Gastrocnemius medialis (tissue), 4 donors: ENCODE measurements at places on chromosomes 7 and 10.

- no peak for DNase-seq
Observed at GRCh38 chr7:143382791-143383641, 1.9 kb downstream of the ZYX start.

- no peak for DNase-seq
Observed at GRCh38 chr7:103504505-103505135, 58.6 kb upstream of the SLC26A5 start.

DNA sequence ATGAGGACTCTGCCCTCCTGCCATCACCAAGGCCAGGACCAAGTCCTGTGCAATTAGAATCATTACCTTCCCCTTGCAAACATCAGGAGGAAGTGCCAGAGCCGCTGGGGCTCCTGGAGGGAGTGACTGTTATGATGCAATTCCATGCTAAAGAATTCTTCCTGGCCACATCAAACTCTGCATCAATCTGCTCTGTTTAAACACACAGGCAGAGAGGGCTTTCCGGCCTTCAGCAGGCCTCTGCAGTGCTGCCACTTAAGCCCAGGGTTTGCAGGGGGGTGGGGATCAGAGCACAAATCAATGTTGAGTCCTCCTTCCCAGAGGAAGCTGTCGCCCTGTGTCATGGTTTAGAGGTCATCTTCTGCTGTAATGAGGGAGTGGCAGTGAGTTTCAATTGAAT lies 58.1 kb downstream of the CTBP2 start:
- DNase-seq: no peak

DNA sequence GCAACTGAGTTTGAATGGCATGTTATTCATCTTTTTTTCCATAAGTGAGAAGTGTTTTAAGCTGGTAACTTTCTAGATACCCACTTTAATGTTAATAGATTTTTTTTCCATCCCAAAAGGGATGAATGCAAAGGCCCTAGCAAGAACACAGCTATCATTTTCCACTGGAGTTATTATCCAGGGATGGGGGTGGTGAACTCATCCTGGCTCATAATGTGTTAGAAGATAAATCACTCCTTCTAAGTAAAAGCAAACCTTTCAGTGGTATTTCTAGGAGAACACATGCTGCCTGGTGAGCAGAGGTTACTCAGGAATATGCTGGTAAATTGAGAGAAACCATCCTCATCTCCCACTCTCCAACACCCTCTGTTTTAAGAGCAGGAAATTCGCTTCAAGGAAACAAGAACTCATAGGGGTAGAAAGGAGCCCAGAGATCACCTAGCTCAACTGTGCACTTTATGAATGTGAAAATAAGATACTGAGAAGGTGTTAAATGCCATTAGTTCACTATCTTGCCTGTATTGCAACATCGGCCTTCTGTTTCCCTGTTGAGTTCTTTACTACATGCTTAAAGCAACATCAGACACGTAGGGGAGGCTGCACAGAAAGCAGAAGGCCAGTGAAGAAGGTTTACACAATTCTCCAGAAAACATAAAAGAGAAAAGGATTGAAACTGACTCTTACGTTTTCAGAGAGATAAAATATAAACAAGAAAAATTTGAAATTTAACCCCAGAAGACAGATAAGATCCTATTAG lies 264.0 kb upstream of the PRKCQ start:
- DNase-seq: no peak

- no peak for DNase-seq
Observed at GRCh38 chr7:37173670-37174069, 275.0 kb downstream of the ELMO1 start.

DNA sequence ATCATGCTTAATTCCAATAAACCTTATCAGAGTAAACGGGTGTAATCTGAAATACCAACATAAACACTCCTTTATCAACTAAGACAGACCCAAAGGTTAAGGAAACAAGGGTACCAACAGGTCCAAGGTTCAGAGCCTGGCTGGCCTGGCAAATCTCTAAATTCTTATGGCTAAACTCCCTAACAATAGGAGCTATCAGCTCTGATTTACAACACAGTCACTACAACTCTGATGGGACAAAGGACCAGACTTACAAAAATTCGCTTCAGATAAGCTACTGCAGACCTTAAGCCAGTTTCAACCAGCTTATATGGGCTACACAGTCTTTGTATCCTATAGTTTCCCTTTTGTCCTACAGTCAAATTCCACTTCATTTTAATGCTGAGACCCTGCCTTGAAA lies 381.9 kb downstream of the ZWINT start:
- no peak for DNase-seq

GRCh38 chr10:108956149-108956548 lies 967.2 kb downstream of the XPNPEP1 start:
- no peak for DNase-seq

DNA sequence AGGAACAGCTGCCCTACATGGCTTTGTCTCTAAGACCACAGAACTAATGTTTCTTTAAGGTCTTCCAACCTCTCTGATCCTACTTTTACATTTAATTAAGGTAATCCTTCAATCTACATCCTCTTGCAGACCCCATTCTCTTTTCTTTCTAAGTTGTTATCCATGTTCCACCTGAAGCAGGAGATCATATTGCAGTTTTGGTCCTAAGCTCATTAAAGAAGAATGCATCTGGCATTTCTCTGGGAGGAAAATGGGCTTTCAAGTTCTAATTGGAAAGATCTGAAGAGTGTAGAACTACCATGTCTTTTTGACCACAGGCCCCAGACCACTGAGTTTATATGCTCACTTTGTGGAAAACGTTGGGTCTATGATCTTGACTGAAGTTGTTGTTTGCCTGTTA lies 111.2 kb downstream of the SEM1 start:
- DNase-seq: no peak

- DNase-seq: no peak
Observed at GRCh38 chr10:80646366-80646765, 108.7 kb downstream of the SH2D4B start.

DNA sequence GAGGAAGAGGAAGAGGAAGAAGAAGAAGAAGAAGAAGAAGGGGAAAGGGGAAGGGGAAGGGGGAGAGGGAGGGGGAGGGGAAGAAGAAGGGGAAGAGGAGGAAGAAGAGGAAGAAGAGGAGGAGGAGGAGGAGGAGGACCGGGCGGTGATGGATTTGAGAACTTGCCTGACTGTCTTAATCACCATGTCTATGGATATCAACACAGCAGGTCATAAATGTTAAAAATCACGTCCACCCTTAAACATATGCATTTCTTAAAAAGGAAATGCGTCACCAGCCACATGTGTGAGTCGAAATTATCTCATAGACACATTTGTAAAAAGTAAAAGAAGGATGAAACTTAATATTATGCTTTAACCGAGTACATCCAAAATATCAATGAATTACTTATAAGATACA lies 42.1 kb upstream of the INSIG1 start:
- no peak for DNase-seq

- no peak for DNase-seq
Observed at GRCh38 chr10:22807238-22807637, 92.9 kb upstream of the PIP4K2A start.

GRCh38 chr7:80036107-80036506 lies 98.5 kb upstream of the GNAI1 start:
- DNase-seq: no peak

- no peak for DNase-seq
Observed at GRCh38 chr10:3893901-3894563, 109.0 kb upstream of the KLF6 start.

GRCh38 chr10:6512182-6512581 lies 67.9 kb downstream of the PRKCQ start:
- DNase-seq: no peak

DNA sequence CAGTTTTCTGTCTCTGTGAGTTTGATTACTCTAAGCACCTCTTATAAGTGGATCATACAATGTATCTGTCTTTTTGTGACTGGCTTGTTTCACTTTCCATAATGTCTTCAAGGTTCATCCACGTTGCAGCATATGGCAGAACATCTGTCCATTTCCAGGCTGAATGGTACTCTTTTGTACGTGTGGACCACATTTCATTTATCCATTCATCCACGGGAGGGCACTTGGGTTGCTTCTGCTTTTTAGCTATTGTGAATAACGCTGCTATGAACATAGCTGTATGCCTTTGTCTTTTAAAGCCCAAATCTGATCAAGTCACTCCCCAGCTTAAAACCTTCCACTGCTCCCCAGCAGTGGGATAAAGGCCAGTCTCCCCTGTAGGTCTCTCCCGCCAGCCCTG lies 31.5 kb downstream of the EGFR start:
- DNase-seq: no peak

DNA sequence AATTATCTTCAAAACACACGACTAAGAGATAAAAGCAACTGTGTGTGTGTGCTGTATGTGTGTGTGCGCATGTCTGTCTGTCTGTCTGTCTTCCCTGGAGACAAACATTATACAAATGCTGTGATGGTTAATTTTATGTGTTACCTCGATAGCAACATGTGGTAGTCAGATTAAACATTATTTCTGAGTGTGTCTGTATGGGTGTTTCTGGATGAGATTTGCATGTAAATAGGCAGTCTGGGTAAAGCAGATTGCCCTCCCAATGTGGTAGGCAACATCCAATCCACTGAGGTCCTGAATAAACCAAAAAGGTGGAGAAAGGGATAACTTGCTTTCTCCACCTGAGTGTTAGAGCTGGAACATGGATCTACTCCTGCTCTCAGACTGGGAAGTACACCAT lies 67.9 kb downstream of the SLC25A13 start:
- no peak for DNase-seq

- no peak for DNase-seq
Observed at GRCh38 chr10:68348265-68348741, 15.6 kb upstream of the PBLD start.

- DNase-seq: no peak
Observed at GRCh38 chr10:37220866-37221265, 95.5 kb downstream of the ANKRD30A start.

DNA sequence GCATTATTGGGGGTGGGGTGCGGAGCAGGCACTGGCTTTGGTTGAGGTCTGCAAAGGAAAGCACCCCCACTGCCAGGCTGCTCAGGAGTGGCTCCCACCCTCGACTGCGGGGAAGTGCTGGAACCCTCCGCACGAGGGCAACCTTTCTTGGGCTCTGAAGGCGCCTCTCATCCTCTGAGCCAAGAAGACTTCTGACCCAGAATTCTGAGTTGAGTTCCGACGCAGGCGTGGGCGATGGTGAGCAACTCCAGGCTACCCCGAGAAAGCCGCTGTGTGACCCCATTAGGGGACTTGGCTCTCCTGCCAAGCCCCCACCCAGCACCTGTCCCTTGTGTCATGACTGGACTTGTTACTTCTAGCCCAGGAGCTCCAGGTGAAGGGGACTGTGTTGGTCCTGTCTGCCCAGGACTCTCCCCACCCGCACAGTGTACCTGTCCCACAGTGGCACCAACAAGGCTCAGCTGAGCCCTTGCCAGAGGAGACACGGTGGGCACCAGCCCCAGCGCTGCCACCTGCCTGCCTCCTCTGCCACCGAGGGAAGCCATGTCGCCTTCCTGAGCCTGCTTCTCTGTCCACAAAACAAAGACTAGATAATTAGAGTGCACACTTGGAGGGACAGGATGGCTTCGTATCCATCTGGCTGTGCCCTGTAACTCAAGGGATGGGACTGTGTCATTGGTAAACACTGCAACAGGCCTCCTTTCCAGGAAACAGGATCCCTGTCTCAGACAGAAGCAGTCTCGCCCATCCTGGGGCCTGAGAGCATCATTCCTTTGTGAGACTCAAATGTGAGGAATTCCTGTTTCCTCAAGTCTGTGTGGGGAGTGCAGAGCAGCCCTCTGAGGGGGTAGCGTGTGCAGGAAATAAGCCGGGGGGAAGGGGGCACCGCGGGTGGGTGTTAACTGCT lies 128.8 kb downstream of the LHPP start:
- no peak for DNase-seq

DNA sequence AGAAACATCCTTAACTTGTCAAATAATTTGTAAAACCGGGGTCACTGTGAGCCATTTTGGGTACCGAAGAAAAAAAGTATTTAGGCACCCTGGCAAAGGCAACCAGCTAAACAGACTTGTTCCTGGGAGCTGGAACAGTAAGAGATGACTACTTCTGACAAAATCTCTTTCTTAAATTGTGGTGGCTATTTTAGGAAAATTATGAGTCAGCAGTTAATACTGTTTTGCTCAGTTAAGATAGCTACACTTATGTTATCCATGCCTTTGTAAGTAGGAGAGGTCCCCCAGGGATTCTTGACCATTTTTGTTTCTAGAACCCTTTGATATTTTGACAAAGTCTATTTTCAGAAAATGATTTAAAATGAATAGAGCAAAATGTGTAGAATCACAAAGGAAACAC lies 68.7 kb downstream of the TAX1BP1 start:
- no peak for DNase-seq

GRCh38 chr10:8048281-8049008 lies 6.0 kb upstream of the GATA3 start:
- DNase-seq: no peak
